ENCODE measurements at places on chromosomes 4 and X.
A peak's percentile ranks its signal among the peaks of the same experiment; 100 is the strongest.

DNA sequence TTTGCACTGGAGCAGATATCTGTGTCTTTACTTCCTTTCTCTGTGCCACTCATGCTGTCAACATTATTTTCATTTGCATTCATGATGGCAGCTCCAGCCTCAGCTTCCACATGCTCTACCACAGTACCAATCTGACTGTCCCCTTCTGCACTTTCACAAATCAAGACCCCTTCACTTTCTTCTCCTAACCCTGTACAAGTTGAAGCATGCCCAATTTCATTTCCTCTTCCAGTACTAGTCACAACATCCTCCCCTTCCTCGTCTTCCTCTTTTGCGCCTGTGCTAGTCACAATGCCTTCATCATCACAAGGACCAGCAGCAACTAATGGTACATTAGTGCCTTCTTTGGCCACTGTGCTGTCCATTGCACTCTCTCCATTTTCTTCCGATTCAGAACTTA is 26.5 kb downstream of the BOD1L1 start:
- DNase-seq: no peak

GRCh38 chr4:16136311-16136710 is 52.5 kb upstream of the PROM1 start:
- no peak for DNase-seq

GRCh38 chrX:39017077-39017476 is 215.8 kb downstream of the MID1IP1 start:
- DNase-seq: no peak

DNA sequence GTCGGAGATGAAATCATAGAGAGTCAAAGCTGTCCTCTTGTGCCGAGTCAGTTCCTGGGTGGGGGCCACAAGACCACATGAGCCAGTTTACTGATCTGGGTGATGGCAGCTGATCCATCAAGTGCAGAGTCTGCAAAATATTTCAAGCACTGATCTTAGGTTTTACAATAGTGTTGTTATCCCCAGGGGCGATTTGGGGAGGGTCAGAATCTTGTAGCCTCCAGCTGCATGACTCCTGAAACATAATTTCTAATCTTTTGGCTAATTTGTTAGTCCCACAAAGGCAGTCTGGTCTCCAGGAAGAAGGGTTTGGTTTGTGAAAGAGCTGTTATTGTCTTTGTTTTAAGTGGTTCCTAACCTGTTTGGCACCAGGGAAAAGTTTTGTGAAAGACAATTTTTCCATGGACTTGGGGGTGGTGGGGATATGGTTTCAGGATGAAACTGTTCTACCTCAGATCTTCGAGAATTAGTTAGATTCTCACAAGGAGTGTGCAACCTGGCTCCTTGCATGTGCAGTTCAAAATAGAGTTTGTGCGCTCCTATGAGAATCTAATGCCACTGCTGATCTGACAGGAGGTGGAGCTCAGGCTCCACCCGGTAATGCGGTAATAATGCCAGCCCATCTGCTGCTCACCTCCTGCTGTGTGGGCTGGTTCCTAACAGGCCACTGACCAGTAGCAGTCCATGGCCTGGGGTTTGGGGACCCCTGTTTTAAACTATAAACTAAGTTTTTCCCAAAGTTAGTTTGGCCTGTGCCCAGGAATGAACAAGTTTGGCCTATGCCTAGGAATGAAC is 29.2 kb downstream of the METAP1 start:
- no peak for DNase-seq

DNA sequence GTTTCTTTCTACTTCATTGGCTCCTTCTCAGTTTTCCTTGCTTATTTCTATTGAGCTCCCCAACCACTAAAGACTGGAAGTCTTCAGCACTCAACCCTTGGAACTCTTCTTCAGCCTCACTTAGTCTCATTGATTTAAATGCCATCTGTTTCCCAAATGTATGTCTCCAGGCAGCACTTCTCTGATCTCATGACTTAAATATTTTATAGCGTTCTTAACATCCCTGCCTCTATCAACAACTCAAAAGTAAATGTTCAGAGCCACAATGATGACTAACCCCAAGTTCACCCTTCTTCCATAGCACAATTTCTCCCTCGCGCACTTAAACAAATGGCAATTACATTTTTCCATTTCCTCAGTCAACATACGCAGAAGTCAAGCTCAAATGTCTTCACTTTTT is 1393.3 kb downstream of the ARAP2 start:
- no peak for DNase-seq

DNA sequence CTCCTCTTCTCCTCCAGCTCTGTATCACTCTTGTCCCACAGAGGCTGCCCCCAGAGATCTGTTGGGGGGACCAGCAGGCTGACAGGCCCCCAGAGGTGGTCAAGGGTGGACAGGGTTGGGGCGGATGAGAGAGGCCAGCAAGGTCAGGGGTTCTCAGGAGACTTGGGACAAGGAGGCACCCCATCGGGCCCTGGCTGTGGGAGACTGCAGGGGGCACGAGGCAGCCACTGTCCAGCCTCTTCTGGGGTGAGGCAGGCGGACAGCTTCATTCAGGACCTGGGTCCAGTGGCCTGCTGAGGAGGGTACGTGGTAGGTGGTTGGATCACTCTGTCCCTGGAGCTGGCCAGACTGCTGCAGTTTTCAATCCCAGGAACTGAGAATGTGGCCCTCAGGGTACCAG is 24.6 kb downstream of the ETDB start:
- no peak for DNase-seq

GRCh38 chr4:185566425-185566824 is 31.1 kb upstream of the PDLIM3 start:
- DNase-seq: no peak

DNA sequence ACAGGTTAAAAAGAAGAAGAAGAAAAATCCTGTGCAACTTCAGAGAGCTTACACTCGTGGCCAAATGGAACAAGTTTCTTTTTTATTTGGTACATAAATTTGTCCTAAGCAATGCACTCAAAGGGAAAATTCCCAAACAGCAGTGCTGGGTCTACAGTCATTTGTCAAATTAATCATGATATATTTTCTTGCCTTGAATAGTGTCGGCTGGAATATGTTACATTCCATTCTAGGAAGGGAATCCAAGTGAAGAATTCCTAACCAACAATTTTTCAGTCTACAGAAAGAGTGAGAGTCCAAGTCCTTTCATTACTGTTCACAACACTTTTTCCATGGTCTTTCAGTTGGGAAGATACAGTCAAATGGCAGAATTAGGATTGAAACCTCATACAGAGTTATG is 63.9 kb downstream of the HAND2 start:
- no peak for DNase-seq

GRCh38 chrX:630612-631496 is at the start of gene SHOX:
Gene SHOX, plus strand, starts transcription at chrX:630791. Its CDS starts 107 bp downstream, at chrX:630898.
- DNase-seq: no peak

DNA sequence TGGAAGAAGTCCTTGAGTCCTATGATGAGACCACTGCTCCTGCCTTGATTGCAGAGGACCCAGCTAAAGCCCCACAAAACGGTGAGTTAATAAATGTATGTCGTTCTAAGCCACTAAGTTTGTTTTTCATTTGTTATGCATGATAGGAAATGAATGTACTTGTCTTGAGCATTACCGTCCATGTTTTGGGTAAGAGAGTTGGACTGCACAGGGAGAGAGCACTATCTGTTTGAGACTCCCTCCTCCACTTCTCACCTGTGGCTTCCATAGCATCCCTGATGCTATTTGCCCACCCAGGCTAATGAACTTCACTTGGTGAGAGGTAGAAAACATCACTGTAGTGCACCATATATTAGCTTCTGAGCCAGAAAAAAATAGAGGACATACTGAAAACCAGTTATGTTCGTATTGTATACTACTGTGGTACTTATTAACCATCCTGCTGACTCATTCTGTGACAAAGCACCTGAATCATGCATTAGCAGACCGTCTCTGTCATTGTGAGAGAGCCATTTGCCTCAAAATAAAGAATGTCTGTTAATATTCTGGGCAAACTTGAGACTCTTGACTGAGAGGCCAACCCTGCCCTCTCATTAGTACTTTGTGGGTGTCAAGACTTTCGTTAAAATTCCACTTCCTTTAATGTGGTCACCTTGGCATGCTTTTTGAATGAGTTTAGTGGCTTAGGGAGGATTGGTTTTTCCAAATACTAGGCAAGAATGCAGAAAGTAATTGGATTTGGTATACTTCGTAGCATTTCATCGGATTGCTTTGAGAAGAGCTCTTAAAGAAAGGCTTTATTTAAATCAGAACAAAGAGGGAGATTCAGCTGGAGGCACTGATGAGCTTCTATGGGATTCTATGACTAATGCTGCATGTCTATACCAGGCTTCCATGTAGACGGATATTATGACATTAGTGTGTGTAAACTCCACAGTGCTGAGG is 99.3 kb upstream of the GRPR start:
- DNase-seq: no peak

DNA sequence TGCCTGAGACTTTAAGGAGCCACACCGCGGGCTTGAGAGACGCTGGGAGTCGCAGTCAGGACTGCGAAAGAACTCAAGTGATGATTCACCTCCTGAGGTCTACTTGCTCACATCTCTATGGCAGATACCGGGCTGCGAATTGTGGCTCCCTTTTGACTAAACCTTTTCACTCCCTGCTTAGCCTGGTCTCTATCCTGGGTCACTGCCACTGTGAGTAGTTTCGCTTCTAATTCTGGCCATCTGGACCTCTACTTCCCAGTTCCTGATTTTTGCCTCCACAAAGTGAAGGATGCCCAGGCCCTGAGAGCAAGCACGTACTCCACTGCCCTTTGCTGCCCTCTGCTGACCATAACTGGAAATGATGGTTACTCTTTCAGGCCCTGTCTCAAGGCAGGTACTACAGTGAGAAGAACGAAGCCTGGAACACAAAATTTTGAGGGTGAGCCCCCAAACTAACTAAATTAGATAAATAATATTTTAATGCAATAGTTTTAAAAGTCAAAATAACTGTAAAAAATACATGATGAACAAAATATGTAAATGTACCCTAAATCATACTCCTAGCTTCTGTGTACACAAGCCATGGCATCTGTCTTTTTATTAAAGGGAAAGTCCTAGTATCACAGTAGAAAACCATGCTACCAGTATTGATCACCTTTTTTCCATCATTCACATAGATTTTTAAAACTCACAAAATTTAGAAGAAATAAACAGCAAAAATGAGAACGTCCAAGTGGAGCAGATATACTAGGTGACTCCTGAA is 16.7 kb downstream of the MAD2L1 start:
- DNase-seq: peak; percentile 60

DNA sequence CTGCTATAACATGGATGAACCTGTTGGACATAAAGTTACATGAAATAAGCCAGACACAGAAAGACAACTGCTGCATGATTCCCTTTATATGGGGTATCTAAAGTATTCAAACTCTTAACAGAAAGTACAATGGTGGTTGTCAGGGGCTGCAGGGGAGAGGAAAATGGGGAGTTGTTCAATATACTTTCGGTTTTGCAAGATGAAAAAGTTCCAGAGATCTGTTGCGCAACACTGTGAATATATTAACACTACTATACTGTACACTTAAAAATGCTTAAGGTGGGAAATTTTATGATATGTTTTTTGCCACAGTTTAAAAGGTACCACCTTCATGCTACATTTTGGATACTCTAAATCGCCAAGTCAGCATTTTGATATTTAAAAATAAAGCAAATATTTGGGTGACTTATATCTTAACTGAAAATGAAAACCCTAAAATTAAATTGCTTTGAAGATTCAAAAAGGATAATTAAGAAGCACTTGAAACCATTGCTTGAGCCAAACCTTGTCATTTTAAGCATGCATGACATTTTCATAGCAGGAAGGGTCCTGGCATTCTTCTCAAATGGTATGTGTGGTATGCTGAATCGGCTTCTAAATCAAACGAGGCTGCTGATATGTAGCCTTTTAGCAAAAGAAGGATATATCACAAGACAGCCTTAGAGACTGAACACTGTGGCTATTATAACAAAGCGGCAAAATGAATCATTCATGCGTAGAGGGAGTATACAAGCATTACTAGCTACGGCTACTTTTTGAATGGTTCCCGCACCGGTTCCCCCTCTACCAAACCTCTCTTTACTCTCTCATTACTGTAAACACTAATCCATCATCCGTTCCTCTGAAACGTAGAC is 607.1 kb upstream of the DIPK2B start:
- no peak for DNase-seq

DNA sequence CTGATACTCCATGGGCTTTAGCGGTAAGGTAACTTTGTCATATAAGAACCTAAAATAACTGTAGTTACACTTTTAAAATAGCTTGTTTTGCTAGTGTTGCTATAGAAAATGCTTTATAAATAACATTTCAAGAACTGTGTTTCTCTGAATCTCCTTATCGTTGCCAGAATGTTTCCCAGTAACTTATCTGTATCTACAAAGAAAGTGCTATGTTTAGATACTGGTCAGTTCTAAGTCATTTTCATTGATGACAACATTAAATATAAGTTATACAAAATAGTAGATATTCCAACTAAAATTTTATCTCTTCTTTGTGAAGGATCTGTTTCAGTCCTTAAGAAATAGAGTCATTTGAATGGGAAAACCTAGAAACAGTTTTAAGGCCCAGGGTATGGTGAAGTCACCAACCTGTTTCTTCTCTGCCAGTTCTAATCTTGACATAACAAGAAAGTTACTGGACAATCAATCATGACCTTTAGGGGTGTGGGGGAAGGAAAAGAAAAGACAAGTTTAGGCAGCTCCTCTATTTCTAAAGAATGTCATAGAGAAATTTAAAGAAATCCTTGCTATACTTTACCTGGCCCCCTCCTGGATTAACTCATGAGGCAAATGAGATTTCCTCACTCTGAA is 425.9 kb downstream of the RPA4 start:
- DNase-seq: no peak

- no peak for DNase-seq
Observed at GRCh38 chr4:65819192-65819591, 148.9 kb upstream of the EPHA5 start.

DNA sequence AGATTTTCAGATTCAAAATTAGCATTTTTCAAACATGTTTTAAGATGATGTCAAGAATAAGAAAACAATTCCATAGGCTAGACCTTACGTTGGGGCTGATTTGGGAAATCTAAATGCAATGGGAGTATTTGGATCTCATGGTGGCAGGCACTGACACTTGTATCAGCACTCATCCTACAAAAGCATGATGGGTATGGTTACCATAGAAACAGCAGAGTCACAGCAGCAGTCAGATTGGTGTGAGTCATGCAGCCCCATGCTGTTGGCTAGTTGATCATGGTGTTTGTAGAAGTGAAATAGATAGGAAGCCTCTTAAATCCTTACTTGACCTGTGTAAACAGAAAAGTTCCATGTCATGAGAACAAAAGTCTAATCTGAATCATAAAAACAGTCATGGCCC is 1637.3 kb upstream of the PABPC4L start:
- DNase-seq: no peak

GRCh38 chr4:102629673-102630072 is 128.5 kb downstream of the NFKB1 start:
- DNase-seq: no peak

Measured in stimulated activated CD8-positive, alpha-beta memory T cell treated with anti-CD3 and anti-CD28 coated beads, Interleukin-4, amount 100 ng/mL, for 4 hours (primary cell).